ENCODE measurements at places on chromosomes 6 and 20.

GRCh38 chr6:4743062-4743461 lies 33.1 kb upstream of the CDYL start:
- no peak for DNase-seq

DNA sequence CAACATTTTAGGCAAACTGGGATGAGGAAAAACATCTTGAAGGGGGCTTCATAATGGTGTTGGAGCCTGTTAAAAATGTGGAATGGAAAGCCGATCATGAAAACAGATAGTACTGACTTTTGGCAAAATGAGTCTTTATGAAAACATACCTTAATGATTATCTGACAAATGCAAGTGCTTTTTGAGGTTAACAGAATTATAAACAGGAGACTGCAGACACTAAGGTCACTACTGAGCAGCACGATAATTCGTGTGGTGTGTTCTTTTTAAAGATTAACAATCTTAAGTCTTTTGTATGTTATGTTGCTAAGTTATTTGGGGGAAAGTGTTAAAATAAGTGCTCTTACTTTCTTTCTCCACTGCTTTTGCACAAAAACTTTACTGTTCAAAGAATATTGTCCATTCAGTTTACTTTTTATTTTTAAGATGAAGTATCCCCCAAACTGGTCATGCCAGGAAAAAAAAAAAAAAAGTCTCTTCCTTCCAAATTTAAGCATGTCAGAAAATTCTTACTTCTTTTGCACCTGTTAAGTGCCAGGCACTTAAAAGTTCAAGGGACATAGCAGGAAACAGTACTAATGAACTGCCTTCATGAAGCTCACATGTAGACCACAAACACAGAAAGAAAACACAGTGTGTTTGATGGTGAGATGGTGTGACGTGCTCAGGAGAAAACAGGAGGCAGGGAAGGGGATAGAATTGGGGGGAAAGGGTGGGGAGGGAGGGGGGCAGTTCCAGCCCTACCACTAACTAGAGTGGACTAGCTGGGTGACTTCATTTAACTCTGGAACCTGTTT lies 73.2 kb downstream of the CDYL start:
- DNase-seq, result no peak

DNA sequence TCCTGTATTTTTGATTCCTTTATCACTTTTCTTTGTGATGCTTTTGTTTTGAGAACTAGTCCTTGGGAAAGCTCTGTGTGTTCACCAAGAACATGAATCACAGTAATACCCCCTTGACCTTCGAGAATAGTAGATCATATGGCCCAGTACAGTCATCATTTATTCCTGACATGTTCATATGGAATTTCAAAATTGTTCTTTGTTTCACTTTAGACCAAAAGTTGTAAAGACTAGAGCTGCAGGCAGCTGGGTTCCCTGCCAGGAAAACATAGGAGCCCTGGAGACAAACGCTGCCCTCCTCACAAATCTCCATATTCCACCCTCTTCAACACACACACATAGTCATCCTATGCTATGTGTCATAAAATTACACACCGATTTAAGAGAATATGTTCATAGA lies 621.2 kb upstream of the EYS start:
- no peak for DNase-seq

DNA sequence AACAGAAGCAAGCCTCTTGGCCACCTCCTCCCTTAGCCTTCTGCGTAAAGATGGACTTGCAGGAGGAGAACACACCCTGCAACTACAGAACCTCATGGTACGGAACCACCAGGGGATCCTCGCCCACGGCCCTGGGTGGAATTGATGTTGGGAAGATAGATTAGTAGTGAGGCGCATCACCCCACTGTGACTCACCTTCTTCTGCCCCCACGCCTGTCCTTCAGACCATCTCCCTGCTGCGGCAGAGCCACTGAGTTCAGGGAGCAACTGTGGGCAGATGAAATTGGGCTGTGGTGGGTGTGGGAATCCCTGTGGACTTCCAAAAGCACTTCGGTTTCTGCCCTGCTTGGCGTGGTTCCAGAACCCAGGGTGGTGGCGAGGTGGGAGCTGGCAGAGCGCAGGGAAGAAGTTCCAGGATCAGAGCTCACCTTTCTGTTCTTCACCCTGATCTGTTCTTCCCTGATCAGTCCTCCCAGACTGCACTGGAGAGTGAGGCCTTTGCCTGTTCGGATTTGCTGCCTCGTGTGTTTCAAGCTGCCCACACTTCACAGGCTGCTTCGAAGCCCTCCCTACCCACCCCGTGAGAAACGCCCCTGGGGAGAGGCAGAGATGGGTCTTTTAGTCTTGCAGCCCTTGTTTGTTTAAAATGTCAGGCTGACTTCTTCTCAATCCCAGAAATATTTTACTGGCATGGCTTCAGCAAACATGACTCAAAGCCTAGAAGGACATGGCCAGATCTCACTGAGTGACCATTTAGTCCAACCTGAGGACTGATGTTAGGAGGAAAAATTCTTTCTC lies 92.8 kb upstream of the MLN start:
- DNase-seq, result no peak

All from GM04504 (cell line).